ENCODE measurements at places on chromosomes 13 and 19.
A peak's percentile ranks its signal among the peaks of the same experiment; 100 is the strongest.

DNA sequence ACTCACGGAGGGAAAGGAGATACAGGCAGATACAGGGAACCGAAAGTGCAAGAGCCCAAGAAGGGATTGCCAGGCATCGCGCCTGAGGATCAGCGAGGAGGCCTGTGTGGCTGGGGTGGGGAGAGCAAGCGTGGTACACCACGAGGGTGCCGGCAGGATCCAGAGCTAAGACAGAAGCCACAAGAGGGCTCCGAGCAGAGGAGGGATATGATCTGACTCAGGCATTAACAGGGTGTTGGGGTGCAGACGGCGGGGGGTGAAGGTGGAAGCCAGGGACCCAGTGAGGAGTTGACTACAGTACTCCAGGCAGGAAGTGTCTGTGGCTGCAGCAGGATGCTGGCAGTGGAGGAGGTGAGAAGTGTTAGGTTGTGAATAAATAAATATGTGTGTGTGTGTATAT lies 5.4 kb upstream of the PPP1R37 start:
- no peak for DNase-seq

GRCh38 chr19:16417660-16418596 lies 53.8 kb downstream of the EPS15L1 start:
- peak; percentile 9 for DNase-seq

DNA sequence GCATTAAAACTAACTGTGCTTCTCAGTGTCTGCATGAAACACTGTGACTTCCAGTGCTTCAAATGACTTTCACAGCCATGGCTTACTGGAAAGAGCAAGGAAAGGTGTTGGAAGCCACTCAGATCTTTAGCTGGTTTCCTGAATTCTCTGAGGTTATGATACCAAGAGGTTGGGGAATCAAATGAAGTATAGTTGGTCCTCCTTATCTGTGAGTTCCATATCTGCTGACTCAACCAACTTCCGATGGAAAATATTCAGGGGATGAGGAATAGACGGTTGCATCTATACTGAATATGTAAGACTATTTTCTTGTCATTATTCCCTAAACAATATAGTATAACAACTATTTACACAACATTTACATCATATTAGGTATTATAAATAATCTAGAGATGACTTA lies 32.4 kb downstream of the EPSTI1 start:
- DNase-seq = no peak

DNA sequence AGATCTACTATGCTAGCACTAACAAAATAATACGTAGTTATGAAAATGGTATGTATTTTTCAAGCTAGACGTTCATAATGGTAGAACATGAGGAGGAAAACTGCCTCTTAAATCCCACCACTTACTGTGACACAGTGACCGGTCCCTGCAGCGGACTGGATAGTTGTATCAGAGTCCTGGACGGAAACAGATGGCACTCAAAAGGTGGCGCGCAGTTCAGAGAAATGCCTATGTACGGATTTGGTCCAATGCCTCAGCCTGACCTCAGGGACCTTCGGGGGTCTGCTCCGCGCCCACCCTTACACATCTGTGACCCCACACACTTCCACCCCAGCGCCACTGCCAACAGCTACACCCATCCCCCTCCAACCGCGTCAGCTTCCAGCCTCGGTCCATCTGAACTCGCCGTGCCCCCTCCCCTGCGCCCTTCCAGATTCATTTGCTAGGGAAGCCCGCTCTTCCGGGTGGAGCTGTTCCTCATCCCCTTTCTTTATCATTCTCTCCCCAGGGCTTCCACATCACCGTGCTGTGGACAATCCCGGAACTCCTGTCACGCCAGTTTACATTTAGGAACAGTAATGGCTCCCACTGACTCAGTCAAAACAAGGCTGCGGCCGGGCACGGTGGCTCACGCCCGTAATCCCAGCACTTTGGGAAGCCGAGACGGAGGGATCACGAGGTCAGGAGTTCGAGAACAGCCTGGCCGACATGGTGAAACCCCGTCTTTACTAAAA lies 792 bp upstream of the LENG8 start:
- peak; percentile 24 for DNase-seq

DNA sequence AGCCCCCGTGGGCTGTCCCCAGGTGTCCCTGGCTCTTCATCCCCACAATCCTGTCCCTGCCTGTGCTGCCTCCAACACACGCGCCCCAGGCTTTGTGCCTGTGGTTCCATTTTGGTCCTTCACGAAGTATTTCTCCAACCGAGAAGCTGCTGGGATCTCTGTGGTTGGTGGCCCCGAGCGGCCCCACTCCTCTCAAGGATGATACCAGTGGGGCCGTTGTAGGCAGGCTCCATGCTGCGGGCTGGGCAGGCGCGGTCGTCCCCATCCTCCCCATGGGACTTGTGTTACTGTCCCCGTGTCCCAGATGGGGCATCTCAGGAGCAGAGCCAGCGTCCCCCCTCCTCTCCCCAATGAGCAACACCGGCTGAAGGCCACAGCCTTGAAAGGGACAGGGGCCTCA lies 3.7 kb upstream of the ZNF554 start:
- no peak for DNase-seq

GRCh38 chr13:42364613-42365000 lies 92.7 kb downstream of the AKAP11 start:
- DNase-seq = no peak

- no peak for DNase-seq
Measured at GRCh38 chr19:52494518-52494917, 33.0 kb upstream of the ZNF808 start.

GRCh38 chr13:31775686-31776085 lies 36.4 kb downstream of the RXFP2 start:
- DNase-seq = no peak

DNA sequence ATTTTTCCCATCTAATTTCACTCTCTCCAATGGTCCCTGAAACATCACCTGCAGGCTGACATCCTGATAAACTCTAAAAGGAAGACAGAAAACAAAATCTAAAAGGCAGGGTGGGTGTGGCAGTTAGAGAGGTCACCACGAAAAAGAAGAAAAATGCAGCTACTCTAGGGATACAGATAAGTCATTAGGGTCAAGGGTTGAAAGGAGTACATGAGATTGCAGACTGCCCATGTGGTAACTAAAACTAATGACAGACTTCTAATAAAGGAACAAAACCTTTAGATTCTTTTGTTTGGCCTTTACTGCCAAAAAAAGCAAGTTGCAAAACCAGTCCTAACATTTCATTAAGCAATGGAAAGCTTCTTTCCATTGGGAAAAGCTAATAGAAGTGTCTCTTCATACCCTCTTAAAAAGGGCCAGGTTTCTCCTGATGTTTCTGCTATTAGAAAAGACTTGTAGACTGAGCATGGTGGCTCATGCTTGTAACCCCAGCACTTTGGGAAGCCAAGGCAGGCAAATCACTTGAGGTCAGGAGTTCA lies 31.0 kb downstream of the THSD1 start:
- DNase-seq = no peak

GRCh38 chr13:26980099-26981031 lies 191.2 kb downstream of the USP12 start:
- DNase-seq = no peak

DNA sequence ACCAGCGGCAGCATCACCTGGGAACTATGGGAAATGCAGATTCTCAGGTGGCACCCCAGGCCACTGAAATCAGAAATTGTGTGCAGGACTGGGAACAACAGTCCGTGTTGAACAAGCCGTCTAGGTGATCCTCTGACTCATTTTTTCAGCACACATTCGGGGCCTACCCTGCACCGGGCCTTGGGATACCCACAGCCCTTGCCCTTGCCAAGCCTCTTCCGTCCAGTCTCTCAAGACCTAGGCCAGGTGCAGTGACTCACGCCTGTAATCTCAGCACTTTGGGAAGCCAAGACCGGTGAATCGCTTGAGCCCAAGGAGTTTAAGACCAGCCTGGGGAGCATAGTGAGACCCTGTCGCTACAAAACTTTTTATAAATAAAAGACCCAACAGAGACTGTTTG lies 18.3 kb downstream of the TGFB1 start:
- no peak for DNase-seq

GRCh38 chr19:35013820-35014754 lies 14.0 kb downstream of the GRAMD1A start:
- DNase-seq = no peak

DNA sequence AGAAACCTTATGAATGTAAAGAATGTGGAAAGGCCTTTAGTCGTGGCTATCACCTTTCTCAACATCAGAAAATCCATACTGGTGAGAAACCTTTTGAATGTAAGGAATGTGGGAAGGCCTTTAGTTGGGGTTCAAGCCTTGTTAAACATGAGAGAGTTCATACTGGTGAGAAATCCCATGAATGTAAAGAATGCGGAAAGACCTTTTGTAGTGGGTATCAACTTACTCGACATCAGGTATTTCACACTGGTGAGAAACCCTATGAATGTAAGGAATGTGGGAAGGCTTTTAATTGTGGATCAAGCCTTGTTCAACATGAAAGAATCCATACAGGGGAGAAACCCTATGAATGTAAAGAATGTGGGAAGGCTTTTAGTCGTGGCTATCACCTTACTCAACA lies 20.8 kb downstream of the ZNF283 start:
- no peak for DNase-seq

DNA sequence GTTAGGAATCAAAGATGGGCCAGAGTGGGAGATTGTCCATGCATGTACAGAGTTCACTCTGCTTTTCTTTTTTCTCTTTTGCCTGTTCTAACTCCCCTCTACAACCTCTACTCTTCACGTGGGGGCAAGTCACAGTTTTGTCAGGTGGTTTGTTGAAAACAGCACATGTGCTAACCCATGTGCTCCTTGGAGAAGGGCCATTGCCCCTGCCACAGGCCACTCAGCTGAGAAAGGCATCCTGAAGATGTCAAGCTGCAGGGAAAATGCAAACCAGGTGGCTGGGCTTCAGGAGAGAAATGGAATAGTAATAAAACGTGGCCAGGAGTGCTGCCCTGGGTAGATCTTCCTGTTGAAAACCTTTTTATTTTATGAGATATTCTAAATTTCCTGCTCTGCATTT lies 35.3 kb upstream of the SLC10A2 start:
- no peak for DNase-seq

DNA sequence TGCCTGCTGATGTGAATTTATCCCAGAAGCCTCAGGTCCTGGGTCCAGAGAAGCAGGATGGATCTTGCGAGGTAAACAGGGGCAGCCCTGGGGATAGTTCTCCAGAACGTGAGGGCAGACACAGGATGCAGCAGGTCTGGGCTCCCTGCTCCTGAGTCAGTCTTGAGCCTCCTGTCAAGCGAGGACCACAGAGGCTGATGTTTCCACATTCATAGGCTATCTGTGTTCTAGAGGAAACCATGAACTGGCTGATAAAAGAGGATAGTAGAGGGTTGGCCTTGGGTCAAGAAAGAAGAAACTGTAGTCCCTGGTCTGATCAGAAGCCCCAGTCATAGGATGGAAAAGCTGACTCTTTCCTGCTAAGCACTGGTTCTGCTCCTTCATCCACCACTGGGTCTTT lies 2.2 kb downstream of the ZNF175 start:
- DNase-seq = no peak

DNA sequence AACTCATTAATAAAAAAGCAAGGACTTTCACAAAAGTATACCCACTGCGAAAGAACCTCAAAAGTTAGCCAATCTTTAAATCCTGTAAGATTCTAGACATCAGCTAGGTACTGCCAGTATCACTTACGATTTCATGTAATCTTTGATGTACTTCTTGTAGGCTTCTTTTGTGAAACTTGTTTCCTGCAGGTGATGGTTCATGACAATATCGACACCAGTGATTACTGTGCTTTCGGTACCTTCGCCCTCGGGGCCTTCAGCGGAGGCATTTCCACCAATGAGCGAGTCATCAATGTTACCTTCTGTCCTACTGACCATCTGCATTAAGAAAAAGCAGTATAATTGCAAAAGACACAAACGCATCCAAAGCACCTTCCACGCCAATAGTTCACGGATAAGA lies 1.1 kb downstream of the TPT1 start:
- DNase-seq = no peak

DNA sequence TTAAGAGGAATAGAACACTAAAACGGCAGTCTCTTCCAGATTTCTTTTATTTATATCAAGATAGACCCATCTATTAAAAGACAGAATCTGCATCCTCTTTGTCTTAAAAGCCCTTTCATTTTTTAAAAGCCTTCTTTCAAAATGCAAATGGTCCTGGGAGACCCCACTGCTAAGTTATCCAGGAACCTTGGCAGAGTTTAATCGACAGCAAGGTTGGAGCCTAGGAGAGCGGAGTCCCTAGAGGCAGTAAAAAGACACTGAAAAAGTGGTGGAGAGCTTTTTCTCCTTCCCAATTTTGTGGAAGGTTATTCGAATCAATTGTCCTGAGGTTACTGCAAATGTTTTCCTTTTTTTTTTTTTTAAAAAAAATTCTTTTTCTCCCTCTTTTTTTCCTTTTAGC lies 294.7 kb downstream of the NALCN start:
- no peak for DNase-seq

GRCh38 chr13:35342440-35342839 lies 134.0 kb downstream of the MAB21L1 start:
- no peak for DNase-seq

GRCh38 chr13:99566125-99567083 lies 65.1 kb downstream of the TM9SF2 start:
- DNase-seq = no peak

GRCh38 chr19:16976446-16976845 lies 50.2 kb downstream of the CPAMD8 start:
- no peak for DNase-seq

DNA sequence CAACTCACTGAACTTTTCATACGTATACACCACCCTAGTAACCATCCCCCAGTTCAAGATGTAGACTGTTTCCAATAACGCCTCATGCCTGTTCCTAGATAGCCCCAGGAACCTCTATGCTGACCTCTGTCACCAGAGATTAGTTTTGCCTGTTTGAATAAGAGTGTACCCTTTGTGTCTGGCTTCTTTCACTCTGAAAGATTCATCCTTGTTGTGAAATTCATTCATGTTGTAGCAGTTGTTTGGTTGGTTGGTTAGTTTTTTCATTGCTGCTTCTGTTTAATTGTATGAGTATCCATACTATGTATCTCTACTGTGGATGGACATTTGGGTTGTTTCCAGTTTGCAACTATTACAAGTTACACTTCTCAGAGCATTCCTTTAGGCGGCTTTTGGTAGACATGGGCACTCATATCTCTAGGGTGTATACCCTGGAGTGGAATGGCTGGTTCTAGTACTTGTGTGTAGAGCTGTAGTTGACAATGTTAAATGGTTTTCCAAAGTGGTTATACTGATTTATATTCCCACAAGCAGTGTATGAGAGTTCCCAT lies 1.6 kb downstream of the RNASEH2B start:
- DNase-seq = peak; percentile 8

DNA sequence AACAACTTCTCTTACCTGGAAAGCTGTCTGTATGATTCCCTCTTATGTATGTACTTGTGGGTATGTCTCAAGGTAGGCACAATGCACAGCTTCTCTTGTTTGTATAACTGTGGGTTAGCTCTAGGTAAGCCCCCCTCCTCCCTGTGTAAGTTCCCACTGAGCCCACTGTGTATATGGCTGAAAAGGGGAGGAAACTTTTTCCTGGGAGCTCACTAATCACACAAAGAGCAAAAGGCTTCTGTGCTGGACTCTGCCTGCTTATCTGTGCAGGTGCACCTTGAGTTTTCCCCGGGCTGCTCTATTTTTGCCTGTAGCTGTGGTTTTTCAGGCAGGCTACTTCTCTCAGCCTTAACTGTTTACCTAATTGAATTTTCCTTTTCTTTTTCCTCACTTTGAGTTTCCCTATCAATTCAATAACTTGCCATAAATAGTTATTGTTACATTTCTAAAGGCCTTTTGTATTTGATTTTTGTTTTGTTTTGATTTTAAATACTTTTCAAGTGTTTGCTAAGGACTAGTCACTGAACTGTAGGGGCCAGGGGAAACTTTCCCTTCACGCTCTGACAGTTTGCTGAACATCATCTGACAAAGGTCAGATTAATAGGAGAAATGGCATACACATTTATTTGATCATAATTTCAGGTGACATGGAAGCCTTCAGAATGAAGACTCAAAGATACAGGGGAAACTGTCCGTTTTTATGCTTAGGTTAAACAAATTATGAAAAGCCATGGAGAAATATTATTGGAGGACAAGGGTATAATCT lies 423.5 kb upstream of the ATXN8OS start:
- peak; percentile 8 for DNase-seq
